ENCODE measurements at places on chromosomes 11 and 22.

- DNase-seq, result no peak
Observed at GRCh38 chr11:78350646-78351165, 66.9 kb downstream of the GAB2 start.

- DNase-seq, result no peak
Observed at GRCh38 chr11:110071197-110071596, 22.0 kb upstream of the ZC3H12C start.

- no peak for DNase-seq
Observed at GRCh38 chr11:104422324-104422944, 258.5 kb upstream of the PDGFD start.

DNA sequence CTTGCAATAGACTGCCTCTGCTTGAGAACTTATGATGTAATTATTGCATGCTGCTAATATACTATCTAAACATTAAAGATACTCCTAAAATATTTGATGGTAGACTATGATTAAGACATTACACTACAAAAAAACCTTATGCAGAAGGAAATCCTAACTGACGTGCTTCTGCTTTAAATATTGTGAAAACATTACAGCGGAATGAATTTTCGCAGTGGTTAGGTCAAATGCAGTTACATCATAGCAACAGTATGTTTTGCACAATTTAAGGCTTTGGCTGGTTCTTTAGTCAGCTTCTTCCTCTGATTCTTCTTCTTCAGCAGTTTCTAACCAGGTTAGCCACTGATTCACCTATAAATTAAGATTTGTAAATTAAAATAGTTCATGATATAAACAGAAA is 11.2 kb downstream of the EIF4G2 start:
- no peak for DNase-seq

DNA sequence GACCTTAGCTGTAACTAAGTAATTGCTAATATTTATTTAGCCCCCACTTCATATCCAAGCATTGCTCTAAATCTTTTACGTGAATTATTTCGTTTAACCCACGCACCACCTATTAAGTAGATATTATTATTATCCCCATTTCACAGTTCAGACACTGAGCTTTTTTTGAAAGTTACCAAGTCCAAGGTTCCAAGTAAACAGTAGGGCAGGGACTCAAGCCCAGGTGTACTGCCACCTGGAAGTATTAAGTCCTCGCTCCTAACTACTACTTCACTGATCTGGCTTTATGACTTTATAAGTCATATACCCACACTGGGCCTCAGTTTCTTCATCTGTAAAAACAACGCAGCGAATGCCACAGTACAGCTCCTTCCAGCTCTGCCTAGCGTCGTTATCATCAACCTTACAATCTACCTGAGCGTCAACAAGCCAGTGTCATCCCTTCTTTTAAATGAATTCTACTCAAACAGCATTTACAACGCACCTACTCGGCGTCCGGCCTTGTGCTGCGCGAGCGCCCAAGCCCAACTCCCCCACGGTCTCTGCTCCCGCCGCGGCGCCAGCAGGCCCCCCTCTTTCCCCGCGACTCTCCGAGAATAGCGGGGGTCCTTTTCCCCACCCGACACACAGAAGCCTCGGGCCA is 624 bp downstream of the TMEM41B start:
- DNase-seq, result peak; percentile 22

- DNase-seq, result no peak
Observed at GRCh38 chr22:46574438-46574992, 37.1 kb upstream of the CELSR1 start.

DNA sequence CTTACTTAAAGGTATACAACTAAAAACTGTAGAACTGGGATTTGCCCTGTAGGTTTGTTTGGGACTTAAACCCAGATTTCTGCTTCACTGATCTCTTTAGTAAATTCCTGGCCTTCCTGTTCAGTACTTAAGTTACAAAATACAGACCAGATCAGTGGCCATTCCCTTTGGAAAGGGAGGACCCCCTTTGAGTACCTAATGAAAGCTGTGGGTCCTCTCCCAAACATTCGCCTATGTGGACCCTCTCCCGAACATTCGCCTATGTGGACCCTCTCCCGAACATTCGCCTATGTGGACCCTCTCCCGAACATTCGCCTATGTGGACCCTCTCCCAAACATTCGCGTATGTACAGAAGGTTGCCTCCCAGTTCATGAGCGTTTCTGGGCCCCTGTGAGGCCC is 10.3 kb downstream of the L3MBTL2 start:
- DNase-seq, result no peak

GRCh38 chr11:125188021-125188420 is 23.5 kb downstream of the PKNOX2 start:
- no peak for DNase-seq

DNA sequence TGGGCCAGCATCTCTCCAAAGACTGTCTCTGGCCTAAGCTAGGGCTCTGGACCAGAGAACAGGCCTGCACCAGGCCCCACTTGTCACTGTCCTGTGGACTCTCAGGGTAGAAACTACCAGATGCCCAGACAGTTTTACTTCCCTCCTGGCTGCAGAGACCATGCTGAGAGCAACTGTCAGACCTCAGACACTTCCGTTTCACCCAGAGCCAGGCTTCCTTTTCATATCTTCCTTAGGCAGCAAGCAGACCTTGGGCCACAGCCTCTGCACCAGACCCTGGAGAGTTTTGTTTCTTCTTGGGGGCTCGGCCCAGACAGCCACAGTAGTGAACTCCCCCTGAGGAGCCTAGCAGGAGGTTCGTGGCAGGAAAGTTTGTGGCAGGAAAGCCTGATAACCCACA is 12.1 kb upstream of the FCHSD2 start:
- peak; percentile 36 for DNase-seq

DNA sequence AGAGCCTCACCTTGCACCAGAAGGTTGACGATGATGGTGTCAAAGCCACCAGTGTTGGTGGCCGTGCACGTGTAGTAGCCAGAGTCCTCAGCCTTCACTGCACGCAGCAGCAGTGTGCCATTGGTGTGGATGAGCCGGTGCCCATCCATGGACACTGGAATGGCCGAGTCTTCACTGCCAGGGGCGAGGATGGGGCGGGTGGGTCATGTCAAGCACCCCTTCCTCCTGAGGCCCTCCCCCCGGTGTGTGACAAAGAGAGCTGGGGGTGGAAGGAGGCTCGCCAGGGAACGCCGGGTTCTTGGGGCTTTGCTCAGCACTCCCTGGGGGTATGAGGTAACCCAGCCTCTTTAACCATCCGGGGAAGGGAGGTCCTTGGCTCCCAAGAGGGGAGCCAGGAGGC is 111.6 kb downstream of the CEP164 start:
- DNase-seq, result no peak

DNA sequence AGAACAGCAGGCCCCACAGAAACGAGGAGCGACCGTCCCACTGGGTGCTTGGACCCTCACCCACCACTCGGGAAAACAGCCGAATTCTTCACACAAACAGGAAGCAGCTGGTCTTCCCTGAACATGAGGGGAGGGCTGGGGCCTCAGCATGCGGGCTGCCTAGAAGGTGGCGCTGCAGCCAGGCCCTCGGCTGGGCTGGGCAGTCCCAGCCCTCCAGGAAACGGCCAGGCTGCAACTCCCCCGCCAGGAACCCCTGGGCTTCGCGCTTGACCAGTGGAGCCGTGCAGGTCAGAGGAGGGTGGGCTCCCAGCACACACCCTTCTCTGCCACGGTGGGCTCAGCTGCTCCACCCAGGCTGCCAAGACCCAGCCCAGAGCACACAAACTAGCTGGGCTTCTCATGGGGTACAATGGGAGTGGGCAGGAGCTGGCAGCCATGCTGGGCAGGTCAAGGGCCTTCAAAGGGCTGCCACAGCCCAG is 29.6 kb downstream of the IGF2 start:
- no peak for DNase-seq

DNA sequence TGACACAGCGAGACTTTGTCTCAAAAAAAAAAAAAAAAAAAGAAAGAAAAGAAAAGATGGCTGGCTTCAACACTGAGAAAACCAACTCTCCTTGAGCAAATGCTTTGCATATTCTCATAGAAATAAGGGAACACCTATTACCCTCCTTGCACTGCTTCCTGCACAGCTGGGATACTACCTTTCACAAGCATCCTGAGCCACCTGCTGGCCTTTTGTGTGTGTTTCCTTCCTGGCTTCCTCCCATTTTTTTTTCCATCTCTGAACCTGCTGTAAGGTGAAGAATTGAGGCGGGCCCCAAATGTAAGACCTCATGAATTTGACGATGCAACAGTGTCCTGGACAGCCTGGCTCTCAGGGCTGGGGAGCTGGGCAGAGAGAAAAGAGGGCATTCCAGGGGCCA is 1.9 kb upstream of the RFPL3 start:
- no peak for DNase-seq

DNA sequence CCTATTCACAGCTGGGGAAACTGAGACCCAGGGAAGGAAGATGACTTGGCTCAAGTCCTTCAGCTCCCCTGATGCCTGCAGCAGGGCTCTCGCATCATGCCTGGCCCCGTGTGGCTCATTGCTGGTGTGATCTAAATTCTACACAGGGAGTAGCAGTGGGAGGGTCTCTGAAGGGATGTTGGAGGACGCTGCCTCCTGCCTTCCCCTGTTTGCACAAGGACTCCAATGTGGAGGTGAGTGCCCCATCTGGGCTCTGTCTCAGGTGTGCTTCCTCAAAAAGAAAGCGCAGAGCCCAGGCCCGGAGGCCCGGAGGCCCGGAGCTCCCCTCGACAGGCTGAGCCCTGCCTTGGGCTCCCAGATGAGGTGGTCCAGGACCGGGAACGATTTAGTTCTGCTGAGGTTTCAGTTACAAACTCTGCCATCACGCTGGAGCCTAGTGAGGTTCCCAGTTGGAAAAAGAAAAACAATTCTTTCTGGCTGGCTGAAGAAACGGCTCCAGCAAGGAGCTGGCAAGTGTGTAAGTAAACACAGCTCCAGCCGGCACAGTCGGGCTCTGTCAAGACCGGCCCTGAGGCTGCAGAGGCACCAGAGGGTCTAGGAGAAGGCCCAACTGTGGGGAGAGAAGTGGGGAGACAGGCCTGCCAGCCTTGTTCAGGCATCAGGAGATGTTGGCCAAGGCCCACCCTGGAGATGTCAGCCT is 49.8 kb downstream of the NAT10 start:
- peak; percentile 43 for DNase-seq

- no peak for DNase-seq
Observed at GRCh38 chr22:47547239-47547661, 784.8 kb downstream of the TBC1D22A start.

- DNase-seq, result no peak
Observed at GRCh38 chr11:44972746-44973435, 22.2 kb upstream of the TP53I11 start.
